ENCODE measurements at places on chromosomes 2 and 18. TPM values are rescaled to one million over a fixed set of nuclear protein-coding genes. Genes with fewer than 3 reads are reported as not detected.

DNA sequence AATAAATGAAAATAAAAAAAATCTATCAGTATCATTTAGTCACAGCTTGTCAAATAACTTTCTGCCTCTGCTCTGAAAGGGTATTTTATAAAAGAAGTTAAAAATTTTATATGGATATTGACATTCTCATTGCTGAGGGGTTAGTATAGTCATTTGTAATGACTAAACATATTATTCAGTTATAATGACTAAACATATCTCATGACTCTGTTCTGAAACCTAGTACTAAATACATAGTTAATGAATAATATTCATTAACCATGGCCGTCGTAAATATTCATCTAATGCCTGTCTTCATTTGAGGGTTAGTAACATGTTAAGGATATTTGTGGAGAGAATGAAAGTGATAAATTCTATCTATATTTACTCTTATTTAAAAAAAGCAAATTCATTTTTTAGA is 69.1 kb upstream of the MAP4K3 start:
- DNase-seq = no peak

DNA sequence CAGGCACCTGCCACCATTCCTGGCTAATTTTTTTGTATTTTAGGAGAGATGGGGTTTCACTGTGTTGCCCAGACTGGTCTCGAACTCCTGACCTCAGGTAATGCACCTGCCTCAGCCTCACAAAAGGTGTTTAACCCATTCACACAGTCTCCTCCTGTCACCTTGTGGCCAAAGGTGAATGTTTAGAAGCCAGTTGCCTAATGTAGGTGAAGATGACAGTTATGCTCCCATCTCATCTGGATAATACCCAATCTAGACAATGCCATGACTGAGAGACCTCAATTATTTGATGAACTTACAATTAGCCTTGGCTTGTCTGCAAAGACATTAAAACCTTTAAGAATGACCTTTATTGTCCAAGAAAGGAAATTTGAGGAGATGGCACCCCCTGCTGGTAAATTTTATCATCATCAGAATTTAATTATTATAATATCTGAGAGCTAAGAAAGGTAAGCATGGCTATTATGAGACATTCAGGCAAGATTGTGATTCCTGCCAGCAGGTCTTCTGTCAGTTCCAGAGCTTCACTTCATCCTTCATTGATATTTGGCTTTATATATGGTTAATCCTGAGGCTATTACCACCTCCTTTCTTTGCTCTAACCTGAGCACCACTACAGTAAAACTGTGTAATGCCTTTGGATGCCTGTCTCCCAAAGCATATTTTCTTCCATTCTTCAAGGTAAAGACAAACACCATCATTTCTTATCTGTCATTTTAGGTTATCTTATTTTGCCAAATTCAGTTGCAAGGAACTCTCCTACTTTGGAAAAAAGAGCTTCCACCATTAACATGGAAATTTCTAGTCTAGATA is 117.6 kb downstream of the FAM124B start:
- DNase-seq = peak; percentile 68

DNA sequence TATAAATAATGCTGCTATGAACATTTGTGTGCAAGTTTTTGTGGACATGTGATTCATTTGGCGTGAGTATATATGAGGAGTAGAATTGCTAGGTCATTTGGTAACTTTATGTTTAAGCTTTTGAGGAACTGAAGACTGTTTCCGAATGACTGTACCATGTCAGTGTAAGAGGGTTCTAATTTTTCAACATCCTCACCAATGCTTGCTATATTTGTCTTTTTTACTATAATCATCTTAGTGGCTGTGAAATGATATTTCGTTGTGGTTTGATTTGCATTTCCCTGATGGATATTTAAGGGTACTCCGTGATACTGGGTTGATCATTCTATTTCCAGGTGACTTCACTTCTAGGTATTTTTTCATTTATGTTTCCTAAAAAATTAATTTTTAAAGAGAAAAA is 241.1 kb downstream of the BCL2 start:
- DNase-seq = no peak

DNA sequence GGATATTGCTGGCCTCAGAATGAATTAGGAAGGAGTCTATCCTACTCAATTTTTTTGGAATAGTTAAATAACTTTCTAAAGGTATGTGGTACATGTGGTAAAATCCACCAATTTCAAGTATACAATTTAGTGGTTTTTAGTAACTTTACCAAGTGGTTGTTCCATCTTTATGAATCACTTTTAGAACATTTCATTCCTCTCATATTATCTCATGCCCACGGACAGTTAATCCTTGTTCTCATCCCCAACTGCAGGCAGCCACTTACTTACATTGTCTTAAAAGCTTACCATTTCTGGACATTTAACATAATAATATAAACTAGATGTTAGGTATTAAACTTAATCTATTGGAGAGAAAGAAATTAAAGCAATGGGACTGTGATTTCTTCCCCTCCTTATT is 146.3 kb upstream of the ZC3H15 start:
- DNase-seq = peak; percentile 21

DNA sequence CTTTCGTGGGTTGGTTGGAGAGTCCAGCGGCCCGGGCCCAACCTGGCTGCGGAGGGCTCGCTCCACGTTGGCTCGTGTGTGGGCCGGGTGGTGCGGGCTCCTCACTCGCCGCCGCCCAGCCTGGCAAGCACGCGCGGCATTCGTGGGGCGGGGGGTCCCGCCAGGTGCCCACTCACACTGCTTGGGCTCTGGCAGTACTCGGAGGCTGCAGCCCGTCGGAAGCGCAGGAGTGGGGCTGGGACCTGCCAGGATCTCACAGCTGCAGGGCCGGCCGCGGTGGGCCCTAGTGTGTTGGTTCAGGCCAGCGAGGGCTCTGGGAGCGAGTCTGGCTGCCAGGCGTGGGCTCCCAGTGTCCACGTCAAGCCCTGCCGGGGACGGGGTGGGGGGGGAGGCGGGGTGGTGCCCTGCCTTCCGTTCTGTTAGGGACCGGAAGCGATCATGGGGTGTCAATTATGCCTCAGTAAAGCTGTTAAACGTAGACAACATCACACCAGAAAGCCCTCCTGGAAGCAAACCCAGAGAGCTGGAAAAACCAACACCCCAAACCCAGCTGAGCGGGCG is 1.0 kb upstream of the HS6ST1 start:
- no peak for DNase-seq

- no peak for DNase-seq
Measured at GRCh38 chr18:60846396-60846795, 473.8 kb upstream of the MC4R start.

GRCh38 chr2:7915302-7916091 is 766.4 kb upstream of the ID2 start:
- DNase-seq = no peak

- DNase-seq = no peak
Measured at GRCh38 chr2:100289020-100289419, 33.3 kb downstream of the LONRF2 start.

- DNase-seq = no peak
Measured at GRCh38 chr2:228917220-228917619, 353.9 kb downstream of the PID1 start.

- DNase-seq = no peak
Measured at GRCh38 chr2:94769733-94770132, 101.5 kb upstream of the TEKT4 start.

GRCh38 chr2:128280901-128281321 is 37.8 kb downstream of the HS6ST1 start:
- DNase-seq = no peak

GRCh38 chr18:69233465-69234054 is 167.1 kb upstream of the DOK6 start:
- DNase-seq = peak; percentile 30

GRCh38 chr2:101038455-101039255 is 36.6 kb downstream of the RPL31 start:
- DNase-seq = no peak

- no peak for DNase-seq
Measured at GRCh38 chr18:12863687-12864216, 20.3 kb downstream of the PTPN2 start.

GRCh38 chr2:157362627-157363026 is 37.0 kb upstream of the ERMN start:
- no peak for DNase-seq

- no peak for DNase-seq
Measured at GRCh38 chr2:80302001-80302313, 2.6 kb downstream of the LRRTM1 start.

DNA sequence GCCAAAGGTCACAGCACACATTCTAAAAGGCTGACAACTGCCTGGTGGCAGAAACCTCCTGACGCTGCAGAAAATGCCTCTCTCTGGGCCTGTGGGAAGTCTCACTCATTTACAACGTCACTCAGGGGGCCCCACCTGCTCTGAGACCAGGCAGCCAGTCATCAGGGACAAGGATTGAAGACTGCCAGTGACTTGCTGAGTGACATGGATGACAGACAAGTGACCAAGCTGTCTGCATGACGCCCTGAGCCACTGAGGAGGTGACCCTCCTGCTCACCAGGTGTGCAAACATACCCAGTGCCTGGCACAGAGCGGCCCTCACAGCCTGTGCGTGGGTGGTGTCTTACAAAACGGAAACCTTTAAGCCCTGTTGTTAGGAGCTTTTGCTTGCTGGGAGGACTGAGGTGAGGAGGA is 392.4 kb downstream of the TNS1 start:
- no peak for DNase-seq

GRCh38 chr2:130261970-130262760 is 63.9 kb upstream of the TUBA3E start:
- peak; percentile 58 for DNase-seq

DNA sequence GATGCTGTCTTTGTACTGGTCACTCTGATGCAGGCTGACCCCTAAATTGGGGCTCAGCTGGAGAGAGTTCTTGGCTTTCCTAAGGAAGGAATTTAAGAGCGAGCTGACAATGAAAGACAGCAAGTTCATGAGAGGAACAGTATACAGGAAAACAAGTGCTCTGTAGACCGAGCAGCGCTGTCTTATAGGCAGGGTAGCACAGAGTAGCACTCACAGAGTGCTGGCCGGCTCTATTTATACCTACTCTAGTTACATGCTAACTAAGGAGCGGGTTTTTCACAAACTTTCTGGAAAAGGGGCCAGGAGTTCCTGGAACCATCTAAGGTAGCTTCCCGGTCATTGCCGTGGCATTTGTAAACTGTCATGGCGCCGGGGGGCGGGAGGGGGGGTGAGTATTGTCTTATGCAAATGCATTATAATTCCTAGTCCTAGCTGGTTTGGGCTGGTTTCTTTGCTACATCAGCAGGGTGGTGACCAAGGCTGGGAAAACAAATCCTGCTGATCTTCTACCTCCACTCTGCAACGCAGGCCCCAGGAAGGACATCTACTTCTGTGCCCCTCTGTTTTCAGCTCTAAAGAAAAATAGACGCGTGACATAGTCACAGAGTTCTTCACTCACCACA is 31.6 kb upstream of the MAP3K20 start:
- no peak for DNase-seq

DNA sequence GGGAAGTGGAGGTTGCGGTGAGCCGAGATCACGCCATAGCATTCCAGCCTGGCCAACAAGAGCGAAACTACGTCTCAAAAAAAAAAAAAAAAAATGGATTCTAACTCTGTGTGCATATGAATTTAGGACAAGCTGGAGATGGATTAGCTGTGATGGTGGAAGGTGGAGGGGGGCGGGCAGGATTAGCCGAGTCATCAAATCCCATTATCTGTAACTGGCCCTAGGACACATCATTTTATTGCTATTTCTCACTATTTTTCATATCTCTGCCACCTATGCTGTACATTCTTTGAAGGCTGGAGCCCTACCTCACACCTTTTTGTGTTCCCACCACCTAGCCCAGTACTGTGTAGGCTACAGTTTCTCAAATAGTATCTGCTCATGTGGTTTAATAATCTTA is 7.3 kb upstream of the CDK5R2 start:
- DNase-seq = no peak

DNA sequence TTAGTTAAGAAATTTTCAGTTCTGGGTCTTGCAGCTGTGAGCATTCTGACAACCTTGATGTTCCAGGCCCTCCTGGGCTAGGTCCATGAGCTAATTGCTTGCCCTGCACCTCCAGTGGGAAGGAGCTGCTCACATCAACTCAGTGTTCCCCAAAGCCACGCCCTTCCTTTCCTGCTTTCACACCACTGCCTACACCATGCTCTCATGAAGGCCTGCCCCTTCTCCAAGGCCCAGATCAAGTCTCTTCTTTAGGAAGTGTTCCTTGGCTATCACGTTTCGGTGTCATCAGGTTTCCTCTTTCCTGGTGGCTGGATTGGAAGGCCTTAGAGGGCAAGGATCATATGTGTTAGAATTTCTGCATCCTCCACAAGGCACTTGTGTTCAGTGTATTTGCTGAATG is 18.8 kb downstream of the TMEM127 start:
- DNase-seq = peak; percentile 61

- DNase-seq = peak; percentile 2
Measured at GRCh38 chr2:104976603-104977120, 61.2 kb upstream of the MRPS9 start.

- DNase-seq = no peak
Measured at GRCh38 chr2:57602733-57603132, 443.9 kb upstream of the VRK2 start.

GRCh38 chr2:215965532-215966165 is 47.7 kb downstream of the MREG start:
- no peak for DNase-seq

GRCh38 chr18:65725251-65726050 is 25.4 kb upstream of the CDH7 start:
- DNase-seq = no peak

DNA sequence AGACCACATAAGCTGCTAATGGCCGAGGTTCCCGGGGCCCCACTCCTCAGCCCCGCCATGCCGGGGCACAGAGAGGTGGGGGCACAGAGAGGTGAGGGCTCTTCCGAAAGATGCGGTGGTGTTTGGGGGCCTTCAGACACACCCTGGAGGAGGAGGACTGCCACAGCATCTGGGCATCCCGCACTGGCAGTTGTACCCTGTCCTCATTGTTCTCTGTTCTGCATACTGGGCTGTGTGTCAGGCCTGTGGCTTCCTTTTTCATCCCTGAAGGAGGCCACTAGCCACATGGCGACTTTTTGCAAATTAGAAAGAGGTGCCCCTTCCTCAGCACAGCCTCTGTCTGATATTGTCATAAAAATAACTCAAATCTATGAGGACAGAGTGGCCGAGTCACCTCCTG is 150.1 kb downstream of the CTIF start:
- no peak for DNase-seq

GRCh38 chr18:61743775-61744531 is 148.9 kb downstream of the RNF152 start:
- peak; percentile 56 for DNase-seq

GRCh38 chr2:165456027-165456426 is 13.5 kb upstream of the CSRNP3 start:
- DNase-seq = peak; percentile 40

PIEZO2 gene
- 10.7 TPM for total RNA-seq

TSPYL6 gene
- total RNA-seq = not detected

MYOM1 gene
- 120 TPM for total RNA-seq

TMEM37 gene
- total RNA-seq = not detected

SLC23A3 gene
- total RNA-seq = not detected

AP1S3 gene
- 0.11 TPM for total RNA-seq

NEUROD1 gene
- total RNA-seq = not detected

GCA gene
- 2.0 TPM for total RNA-seq

CRYBA2 gene
- total RNA-seq = not detected

ACP1 gene
- 114 TPM for total RNA-seq

PID1 gene
- 8.5 TPM for total RNA-seq

SERPINB4 gene
- not detected for total RNA-seq

POTEJ gene
- total RNA-seq = not detected

AKAIN1 gene
- not detected for total RNA-seq

CXCR1 gene
- total RNA-seq = not detected

SKOR2 gene
- not detected for total RNA-seq

TXNL1 gene
- total RNA-seq = 67.5 TPM

Data from myocyte (in vitro differentiated cells).